ENCODE measurements at places on chromosomes 5 and 9.

- no peak for DNase-seq
These were observed 907.0 kb upstream of the DMAC1 start for GRCh38 chr9:8706531-8706930.

- no peak for DNase-seq
These were observed 288.6 kb downstream of the ICE1 start for GRCh38 chr5:5711112-5711511.

GRCh38 chr5:124701016-124701415 lies 45.4 kb downstream of the ZNF608 start:
- no peak for DNase-seq

- no peak for DNase-seq
These were observed 54.9 kb downstream of the USP20 start for GRCh38 chr9:129889941-129890717.

- DNase-seq, result no peak
These were observed 88.1 kb downstream of the ANXA1 start for GRCh38 chr9:73239570-73240265.

- no peak for DNase-seq
These were observed 6.0 kb upstream of the LMX1B start for GRCh38 chr9:126607731-126608130.

- no peak for DNase-seq
These were observed 375.2 kb upstream of the WWC1 start for GRCh38 chr5:167916261-167916691.

GRCh38 chr9:90836411-90837080 lies 34.9 kb downstream of the SYK start:
- no peak for DNase-seq

- DNase-seq, result no peak
These were observed 118.9 kb upstream of the ELL2 start for GRCh38 chr5:96080557-96080956.

- DNase-seq, result no peak
These were observed 244.5 kb upstream of the C9orf72 start for GRCh38 chr9:27817747-27818146.

DNA sequence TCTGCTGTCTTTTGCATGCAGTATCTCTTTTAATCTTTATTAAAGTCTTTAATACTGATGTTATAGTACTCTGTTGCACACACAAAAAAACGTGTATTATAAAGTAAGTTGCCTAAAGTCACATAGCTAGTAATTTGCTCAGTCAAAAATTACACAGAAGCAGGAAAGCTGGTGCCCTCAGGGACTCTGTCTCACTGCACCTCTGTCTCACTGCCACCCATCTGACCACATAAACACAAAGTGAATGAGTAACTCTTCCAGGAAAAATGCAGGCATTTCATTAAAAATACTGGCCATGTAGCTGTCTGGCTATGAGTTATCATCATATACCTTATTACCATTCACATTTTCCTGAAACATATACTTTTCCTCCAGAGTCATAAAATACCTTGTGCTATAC lies 591.7 kb downstream of the CSNK1G3 start:
- DNase-seq, result no peak

DNA sequence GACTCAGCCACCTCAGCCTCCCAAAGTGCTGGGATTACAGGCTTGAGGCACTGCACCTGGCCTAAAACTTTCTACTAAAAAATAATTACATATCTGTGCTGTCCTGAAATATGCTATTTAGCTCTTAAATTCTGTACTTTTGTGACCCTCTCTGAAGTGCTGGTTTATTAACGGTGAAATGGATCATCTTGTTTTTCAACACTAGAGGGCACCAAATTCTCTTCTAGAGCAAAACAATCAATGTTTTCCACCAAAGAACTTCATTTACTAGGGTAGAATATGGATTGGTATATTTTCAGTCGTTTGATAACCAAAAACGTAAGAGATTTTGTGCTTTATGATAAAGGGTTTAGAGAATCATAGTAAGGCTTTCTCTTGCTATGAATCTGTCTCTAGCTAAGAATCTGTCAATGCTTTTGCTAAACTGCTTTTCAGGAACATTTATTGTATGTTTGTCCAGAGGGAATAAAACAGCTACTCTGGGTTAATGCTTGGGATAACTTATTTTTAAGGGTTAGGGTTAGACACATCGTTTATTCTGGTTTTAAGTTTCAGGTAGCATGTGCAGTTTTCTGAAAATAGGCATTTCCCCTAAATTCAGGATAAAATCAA lies 63.6 kb downstream of the RNF180 start:
- DNase-seq, result no peak

GRCh38 chr5:34655354-34655991 lies 655 bp upstream of the RAI14 start:
- no peak for DNase-seq

GRCh38 chr9:125989524-125990180 lies 242.5 kb downstream of the PBX3 start:
- peak; percentile 60 for DNase-seq

- DNase-seq, result no peak
These were observed 28.7 kb downstream of the DYNC2I2 start for GRCh38 chr9:128627906-128628305.

GRCh38 chr5:72392326-72392733 lies 72.2 kb downstream of the PTCD2 start:
- no peak for DNase-seq
